PC-9 (cell line): ENCODE measurements at places on chromosomes 13 and 19.
A peak's percentile ranks its signal among the peaks of the same experiment; 100 is the strongest.

- no peak for DNase-seq
These were observed 5.4 kb downstream of the TM9SF2 start for GRCh38 chr13:99506634-99507033.

DNA sequence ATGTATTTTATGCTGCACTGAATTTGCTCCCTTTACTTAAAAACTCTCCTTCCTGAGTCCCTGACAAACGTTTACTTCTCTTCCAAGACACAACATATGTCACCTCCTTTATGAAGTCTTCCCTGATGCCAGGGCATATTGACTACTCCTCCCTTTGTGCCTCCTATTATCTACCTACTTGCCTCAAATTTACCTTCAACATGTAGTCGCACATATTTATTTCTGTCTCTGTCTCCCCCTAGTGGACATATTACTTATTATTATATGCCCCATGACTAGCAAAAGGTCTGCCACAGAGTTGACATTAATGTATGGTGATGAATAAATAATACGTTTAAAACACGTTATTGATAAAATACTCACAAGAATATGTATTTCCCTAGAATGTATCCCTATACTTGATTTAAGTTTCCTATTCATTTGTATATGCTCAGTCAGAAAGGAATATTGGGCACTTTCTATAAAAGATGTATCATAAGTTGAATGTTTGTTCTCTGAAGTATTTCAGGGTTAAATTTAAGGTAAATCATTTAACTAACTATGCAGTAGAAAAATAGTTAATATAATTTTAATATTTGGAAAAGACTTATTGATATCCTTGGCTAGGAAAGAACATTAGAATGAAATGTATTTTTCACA, 250.3 kb upstream of the ATXN8OS start:
- DNase-seq, result no peak

GRCh38 chr13:113939129-113939943, 34.5 kb downstream of the C13orf46 start:
- DNase-seq, result no peak

DNA sequence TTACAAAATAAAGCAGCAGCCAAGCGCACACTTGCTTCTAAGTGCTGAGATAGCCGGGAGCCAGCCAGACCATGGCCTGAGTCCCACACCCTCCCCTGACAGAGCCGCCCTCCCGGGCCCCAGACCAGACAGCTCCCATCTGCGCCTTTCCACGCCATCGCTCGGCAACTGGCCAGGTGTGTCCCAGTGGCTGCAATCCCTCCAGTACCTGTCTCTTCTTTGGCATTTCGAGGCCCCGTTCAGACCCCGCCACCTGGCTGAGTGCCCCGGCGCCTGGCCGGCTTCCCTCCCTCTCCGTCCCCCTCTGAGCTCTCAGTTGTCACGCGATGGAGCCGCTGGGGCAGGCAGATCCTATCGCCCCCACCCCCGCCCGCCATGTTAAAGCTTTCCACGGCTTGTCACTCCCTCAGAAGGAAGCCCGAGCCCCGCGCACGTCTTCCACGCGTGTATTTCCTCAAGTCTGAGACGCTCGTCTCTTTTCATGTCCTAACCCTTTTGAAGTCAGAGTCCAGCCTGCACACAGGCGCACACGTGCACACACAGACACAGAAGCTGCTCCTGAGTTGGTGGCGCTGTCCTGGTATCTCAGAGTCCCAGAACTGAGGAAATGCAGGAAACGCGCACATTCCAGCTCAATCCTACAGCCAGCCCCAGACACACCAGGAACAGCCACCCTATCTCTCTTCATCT, 7.9 kb downstream of the MLLT1 start:
- DNase-seq, result no peak

- DNase-seq, result no peak
These were observed 93.9 kb upstream of the SPATA13 start for GRCh38 chr13:24066405-24067295.

DNA sequence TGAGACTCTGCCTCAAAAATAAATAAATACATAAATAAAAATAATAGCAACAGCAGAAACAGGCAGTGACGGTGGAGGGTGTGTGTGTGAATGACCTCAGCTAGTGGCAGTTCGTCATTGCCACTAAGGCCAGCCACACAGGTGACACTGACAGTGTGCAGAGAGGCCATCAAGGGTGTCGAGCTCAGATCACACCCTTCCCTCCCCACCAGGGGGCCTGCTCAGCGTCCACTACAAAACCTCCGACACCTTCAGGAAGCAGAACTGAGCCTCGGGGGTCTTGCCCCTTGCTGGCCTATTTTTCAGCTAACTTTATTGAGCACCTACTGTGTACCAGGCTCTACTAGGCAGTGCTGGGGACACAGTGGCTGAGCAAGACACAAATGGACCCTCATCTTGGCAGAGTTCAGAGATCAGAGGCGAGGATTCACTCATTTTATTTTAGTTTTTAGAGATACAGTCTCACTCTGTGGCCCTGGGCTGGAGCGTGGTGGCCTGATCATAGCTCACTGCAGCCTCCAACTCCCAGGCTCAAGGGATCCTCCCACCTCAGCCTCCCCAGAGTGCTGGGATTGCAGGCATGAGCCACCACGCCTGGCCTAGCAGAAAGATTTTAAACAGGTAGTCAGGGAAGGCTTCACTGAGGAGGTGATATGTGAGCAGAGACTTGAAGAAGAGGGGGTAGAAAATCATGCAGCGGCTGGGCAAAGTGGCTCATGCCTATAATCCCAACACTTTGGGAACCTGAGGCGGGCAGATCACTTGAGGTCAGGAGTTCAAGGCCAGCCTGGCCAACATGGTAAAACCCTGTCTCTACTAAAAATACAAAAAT, 30.3 kb upstream of the SEMA6B start:
- no peak for DNase-seq

DNA sequence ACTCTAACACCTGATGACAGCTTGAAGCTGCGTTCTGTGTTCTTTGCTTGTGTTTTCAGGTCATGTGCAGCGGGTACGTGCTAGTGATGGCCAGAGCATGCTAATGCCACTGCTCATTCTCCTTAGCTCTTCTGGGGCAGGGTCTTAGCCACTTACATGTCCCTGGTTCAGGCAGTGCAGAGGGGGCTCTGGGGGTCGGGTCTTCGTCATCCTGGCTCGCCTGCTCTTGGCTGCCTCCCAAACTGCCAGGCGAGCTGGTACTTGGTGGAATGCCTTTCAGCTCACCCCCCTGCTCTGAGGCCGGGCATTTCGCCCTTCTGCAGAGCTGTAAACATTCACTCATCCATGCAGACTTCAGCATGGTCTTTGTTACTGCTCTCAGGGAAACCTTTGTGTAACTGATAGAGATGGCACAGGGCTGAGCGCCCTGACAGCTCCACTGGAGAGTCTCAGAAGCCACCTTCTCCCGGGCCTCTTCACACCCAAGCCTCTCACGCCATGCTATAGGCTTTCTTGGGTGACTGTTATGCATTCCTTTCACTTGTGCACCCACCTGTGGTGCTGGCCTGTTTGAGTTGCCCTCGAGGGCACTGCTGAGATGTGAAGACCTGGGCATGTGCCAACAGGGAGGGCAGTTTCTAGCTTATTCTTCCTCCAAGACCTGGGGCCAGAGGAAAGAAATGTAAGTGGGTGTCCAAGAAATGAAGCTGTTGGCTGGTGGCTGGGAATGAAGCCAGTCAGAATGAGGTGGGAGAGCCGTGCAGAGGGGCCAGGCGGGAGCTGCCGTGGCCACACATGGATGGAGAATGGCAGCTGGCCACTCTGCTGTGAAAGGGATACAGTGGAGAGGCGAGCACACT, 24.4 kb downstream of the FAM124A start:
- DNase-seq, result no peak

- no peak for DNase-seq
These were observed 99.7 kb downstream of the PCDH9 start for GRCh38 chr13:67130444-67130843.

GRCh38 chr13:110766671-110767430, 53.4 kb downstream of the ING1 start:
- DNase-seq, result no peak

- DNase-seq, result no peak
These were observed 3.1 kb upstream of the SDHAF1 start for GRCh38 chr19:35991731-35992450.

DNA sequence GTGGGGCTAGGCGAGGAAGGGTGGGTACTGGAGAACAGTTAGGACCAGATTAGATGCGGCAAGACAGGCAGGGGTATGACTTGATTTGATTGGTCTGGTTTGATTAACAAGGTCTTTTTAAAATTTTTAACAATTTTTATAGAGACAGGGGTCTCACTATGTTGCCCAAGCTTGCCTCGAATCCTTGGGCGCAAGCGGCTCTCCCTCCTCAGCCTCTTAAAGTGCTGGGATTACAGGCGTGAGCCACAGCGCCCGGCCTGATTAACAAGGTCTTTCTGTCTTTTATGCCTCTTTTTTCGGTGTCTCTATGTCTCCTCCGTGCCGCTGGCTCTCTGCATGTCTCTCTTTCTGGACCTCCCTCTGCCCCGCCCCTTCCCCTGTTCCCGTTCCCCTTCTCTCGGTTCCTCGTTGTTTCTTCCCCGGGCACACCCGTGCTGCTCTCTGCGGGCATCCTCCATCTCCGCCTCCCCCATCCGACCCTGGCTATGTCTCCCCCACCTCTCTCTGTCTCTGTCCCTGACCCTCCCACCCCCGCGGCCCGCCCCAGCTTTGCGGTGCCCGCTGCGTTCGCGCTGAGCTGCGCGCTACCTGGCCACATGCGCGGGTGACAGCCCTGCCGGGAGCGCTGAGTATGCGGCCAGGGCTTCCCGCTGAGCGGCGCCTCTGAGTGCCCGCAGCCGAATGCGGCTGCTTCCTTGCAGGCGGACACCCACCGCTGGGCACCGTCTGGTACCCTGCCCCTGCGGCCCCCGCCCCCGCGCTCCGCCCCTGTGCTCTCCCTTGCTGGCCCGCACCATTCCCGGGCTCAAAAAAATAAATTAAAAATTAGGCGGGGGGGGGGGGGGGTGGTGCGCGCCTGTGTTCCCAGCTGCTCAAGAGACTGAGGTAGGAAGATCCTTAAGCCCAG, 8.1 kb upstream of the SDHAF1 start:
- no peak for DNase-seq

GRCh38 chr19:15187026-15188007, 13.5 kb downstream of the NOTCH3 start:
- DNase-seq, result peak; percentile 66

GRCh38 chr19:55066107-55066709, 3.3 kb upstream of the RDH13 start:
- DNase-seq, result no peak

GRCh38 chr13:39051157-39051556, 12.9 kb downstream of the NHLRC3 start:
- DNase-seq, result peak; percentile 41

DNA sequence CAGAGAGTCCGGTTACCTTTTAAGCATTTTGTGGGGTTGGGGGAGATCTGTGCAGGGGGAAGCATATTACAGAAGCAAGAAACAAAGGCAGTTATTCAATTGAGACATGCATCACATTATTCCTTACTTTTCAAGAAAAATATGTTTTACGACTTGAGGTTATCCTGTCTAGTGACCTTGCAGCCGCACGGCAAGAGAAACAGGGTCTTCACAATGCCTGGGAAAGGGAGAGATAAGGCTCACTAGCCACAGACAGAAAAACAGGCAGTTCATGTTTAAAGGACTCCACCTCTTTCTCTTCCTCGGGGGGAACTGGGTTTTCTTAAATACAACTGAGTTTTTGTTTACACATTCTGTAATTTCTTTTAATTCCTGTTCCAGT, 536 bp upstream of the NCR1 start:
- no peak for DNase-seq

- peak; percentile 88 for DNase-seq
These were observed 10.8 kb upstream of the HSPH1 start for GRCh38 chr13:31172535-31172934.

- no peak for DNase-seq
These were observed 4.4 kb upstream of the MYO16 start for GRCh38 chr13:108624979-108625378.

DNA sequence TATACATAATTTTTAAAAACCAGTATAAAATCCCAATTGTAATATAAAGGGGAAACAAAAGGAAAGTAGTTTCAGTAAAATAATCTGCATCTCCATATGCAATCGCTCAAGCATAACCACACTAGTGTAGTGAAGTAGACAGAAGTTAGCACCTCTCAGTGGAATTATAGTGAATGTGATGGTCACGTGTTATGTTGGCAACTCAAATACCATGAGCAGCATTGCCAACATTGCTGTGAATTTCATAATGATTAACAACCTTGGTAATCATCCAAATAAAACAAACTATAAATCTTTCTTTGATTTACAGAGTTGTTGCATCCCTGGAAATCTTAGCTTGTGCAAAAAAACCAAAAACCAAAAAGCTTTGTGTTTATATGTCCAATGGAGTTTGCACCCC, 77.3 kb upstream of the SIAH3 start:
- DNase-seq, result no peak

DNA sequence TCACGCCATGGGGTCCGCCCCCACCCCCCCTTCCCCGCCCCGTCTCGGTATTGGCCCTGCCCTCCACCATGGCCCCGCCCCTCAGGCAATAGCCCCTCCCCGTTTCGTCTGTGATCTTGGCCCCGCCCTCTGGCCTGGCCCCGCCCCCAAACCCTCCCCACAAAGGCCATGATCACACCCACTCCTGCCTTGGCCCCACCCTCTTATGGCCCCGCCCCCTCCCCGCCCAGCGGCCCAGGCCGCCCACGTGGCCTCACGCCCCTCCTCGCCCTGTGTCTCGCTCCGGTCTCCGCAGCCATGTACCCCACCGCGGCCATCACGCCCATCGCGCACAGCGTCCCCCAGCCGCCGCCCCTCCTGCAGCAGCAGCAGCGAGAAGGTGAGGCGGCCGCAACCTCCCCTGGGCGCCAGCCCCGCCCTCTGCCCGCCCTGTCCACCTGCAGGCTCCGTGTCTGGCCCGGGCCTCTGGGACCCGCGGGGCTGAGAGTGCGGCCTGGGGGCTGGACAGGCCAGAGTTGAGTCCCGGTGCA, 61.3 kb downstream of the CELF5 start:
- DNase-seq, result no peak

DNA sequence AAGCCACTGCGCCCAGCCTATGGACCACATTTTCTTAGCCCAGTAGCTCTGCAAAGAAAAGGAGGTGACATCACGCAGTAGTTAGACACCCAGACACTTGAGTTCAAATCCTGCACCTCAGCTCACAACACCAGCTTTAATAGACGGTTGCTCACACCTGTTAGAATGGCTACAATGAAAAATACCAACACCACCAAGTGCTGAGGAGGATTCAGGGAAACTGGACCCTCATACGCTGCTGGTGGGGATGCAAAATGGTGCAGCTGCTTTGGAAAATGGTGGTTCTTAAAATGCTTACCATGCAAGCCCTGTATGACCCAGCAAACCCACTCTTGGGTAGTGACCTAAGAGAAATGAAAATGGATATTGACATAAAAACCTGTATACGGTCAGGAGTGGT, 11.7 kb upstream of the DOCK6 start:
- no peak for DNase-seq

GRCh38 chr13:56917966-56918365, 222.8 kb upstream of the PRR20A start:
- DNase-seq, result no peak
